ENCODE measurements at places on chromosomes 6 and 20.

DNA sequence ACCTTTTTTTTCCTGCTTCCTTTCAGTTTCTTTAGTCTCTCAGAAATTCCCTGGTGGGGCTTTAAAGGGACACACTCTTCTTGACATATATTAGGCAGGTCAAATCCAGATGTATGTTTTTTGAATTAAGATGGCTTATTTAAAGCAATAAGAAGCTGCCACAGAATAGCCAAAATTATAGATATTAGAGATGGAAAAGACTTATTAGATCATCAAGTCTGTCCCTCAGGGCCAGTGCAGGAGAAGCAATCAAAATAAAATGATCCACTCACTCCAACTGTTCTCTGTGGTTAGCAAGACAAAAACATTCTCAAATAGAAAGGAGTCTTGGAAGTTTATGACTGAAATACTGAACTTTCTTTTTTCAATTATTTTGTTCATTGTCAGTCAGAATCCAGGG, 462.8 kb downstream of the CDC5L start:
- no peak for DNase-seq

DNA sequence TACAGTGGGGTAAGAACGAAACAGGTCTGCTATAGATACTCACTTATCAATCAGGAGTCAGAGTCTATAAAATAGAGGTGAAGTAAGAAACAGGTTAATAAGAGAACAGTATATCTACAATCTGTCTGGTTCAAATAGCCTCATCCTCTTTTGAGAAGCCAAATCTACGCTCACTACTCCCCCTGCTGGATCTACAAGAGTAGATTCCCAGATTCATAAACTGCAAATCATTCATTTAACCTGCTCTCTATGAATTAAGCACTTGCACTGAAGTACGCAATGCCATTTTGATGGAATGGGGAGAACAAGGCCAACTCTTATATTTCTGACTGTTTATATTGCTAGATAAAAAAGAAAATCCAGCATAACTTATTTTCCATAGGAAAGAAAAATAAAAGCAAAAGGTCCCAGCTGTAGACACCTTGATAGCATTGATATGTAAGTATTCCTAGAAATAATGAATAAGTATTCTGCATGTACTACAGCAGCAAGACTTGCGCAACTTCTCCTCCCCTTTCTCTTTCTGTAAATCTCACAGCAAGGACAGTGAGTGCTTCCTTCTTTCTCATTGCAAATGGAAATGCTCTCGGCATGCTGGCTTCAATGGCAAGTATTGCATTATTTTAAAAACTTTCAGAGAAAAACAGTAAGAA, 92.3 kb downstream of the RFX6 start:
- no peak for DNase-seq

DNA sequence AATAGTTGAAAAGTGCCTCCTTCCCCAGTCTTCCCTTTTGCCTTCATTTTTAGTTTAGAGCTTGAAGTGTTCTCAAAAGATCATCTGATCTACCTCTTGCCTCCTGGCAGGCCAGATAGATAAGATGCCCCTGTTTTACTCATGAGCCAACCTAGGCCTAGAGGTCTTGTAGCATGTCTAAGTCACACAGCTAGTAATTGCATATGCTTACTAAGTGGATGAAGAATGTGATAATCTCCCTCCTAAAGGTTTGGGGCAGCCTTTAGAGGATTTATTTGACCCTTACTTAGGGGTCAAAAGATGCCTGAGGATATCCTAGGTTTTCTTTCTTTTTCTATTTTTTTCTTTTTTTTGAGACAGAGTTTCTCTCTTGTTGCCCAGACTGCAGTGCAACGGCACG, 2.1 kb downstream of the C6orf141 start:
- DNase-seq: no peak

DNA sequence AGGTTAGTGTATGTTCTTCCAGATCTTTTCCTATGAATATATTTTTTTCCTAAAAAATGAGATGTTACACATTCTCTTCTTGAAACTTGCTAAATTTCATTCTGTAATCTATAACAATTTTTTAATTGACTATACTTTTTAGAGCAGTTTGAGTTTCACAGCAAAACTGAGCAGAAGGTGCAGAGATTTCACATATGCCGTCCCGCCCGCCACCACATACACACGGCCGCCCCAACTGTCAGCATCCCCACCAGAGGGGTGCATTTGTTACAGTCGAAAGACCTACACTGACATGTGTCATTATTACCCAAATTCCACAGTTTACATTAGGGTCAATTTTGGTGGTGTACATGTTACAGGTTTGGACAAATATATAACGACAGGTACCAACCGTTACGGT, 116.5 kb downstream of the IRF4 start:
- DNase-seq: no peak

- no peak for DNase-seq
These were observed 23.6 kb upstream of the TCFL5 start for GRCh38 chr20:62885046-62885895.

DNA sequence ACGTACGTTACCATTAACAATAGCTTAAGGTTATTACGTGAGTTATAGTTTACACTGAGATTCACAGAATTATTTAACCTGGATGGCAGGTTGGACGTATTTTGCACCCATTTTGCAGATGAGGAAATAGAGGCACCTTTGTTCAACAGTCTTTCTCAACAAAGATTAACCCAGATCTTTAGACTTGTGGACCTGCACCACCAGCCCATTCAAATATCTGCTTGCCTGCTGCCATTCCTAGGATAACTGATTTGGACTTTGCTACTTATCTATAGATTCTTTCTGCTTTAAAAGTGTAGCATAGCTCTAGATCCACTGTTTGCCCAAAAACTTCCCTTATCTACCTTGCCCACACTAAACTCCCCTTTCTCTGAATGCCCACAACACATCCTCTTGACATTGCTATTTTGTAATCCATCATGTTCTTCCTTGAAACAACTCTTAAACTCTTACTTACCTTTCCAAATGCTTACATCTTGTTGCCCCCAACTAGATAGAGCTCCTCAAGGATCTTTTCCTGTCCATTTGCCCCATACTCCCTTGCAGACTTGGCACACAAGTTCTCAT, 56.4 kb upstream of the TNFAIP3 start:
- no peak for DNase-seq

- DNase-seq: no peak
These were observed 673.1 kb downstream of the HTR1B start for GRCh38 chr6:76790045-76790796.

GRCh38 chr20:35568645-35569044, 26.8 kb downstream of the ERGIC3 start:
- no peak for DNase-seq

DNA sequence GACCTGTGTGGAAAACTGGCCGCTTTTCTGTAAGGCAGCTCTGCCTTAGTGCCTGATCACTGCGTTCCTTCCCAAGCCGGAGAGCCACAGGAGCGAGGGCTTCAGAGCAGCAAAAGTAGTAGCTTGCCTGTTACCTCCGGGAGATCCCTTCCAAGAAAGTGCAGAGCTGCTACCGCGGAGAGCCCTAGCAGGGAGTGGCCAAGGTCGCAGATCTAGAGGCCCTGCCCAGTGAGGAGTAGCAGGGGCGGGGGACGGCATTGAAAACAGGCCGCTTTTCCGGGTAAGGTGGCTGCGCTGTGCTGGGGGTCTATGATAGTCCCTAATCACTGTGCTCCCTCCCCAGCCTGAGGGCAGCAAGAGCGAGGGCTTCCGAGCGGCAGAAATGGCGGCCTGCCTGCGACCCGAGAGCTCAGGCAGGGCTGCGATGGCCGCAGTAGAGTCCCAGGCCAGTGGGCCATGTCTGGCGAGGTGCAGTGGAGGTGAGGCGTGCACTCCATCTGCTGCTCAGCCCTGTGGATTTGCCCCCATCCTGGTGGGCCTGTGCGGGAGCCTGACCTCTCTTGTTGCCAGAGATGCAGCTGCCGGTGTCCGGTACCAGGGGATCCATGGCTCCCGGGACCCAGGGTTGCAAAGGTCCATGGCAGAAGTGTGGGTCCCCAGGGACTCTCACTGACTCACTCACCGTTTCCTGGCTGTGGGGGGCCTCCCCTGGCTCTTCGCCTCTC, 67.3 kb downstream of the KLHL32 start:
- DNase-seq: no peak

DNA sequence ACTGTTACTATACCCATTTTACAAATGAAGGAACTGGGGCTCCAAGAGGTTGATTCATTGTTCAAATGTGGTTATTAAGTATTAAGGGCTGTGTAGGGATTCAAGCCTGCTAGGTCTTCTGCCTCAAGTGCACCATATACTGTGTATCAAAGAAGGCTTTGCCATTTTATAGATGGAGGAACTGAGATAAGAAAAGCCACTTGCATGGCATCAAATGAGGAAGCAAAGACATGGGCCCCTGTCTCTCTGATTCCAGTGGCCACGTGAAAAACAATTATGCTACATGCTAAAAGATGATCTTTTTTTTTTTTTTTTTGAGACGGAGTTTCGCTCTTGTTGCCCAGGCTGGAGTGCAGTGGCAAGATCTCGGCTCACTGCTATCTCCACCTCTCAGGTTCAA, 67.0 kb downstream of the TMEM200A start:
- DNase-seq: no peak

GRCh38 chr6:161788531-161788930, 514.7 kb upstream of the AGPAT4 start:
- no peak for DNase-seq

GRCh38 chr20:35284992-35285805, 627 bp upstream of the EIF6 start:
- DNase-seq: no peak

GRCh38 chr20:36036688-36037087, 68.3 kb downstream of the CNBD2 start:
- DNase-seq: no peak

- peak; percentile 28 for DNase-seq
These were observed 158.8 kb downstream of the DTNBP1 start for GRCh38 chr6:15504040-15504495.

- DNase-seq: no peak
These were observed 43.6 kb downstream of the REPS1 start for GRCh38 chr6:138944412-138944811.

GRCh38 chr6:50927800-50928199, 109.1 kb downstream of the TFAP2B start:
- DNase-seq: no peak

- DNase-seq: no peak
These were observed 19.3 kb upstream of the RIMS4 start for GRCh38 chr20:44829688-44830087.

- DNase-seq: no peak
These were observed 16.8 kb downstream of the MMP24 start for GRCh38 chr20:35243317-35243716.

- DNase-seq: peak; percentile 11
These were observed 569.6 kb upstream of the GJE1 start for GRCh38 chr6:141562851-141563763.

GRCh38 chr6:168935628-168936010, 318.0 kb downstream of the THBS2 start:
- DNase-seq: no peak

DNA sequence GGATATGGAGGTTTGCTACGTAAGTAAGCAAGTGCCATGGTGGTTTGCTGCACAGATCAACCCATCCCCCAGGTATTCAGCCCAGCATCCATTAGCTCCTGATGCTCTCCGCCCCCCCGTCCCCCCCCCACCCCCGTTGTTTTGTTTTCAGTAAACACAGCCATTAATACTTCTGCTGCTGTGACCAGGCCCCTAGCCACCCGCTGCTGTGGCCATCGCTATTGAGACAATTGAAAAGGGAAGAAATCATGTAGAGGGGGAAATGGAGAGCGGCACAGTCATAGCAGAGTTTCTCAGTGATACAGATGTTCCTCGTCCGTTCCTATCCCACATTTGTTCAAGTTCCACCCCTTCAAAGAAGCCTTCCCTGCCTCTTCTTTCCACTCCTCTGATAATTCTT, 24.9 kb downstream of the SLC35D3 start:
- DNase-seq: no peak

DNA sequence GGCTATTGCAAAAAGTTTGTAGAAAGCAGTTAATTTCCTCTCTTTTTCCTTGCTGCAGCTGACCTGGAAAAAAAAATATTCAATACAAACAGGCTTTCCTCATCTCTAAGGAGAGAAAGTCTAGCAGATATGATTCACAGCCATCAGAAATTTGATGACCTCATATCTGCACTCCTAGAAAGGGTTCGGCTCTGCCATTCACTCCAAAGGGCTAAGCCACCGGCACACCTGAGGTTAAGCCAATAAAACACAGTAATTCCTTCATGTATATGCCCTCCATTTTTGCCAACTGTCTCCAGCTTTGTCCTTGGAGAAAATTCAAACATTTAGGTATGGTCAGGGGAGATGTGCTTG, 18.7 kb upstream of the LY86 start:
- DNase-seq: no peak

DNA sequence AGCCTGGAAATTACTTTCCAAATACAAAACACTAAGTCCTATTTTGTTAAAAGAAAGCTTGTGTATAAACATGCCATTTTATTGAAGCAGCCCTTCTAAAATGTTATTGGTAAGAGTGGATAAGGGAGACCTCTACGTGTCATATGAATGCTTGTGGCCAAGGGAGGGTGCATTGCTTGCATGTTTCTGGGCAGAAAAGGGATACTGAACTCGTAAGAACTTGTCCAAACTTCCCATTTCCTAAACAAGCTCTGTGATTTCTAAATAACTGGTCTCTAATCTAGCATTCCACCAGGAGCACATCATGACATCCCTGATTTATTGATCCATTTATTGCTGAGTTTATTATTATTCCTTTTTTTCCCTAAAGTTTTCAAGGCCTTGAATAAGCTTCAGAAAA, 474.1 kb downstream of the CD109 start:
- DNase-seq: no peak

GRCh38 chr20:63272105-63273058, at the start of gene ARFGAP1:
ARFGAP1 (plus strand) TSS chr20:63272813; CDS start chr20:63275581, 2,768 bp downstream.
- peak; percentile 95 for DNase-seq

DNA sequence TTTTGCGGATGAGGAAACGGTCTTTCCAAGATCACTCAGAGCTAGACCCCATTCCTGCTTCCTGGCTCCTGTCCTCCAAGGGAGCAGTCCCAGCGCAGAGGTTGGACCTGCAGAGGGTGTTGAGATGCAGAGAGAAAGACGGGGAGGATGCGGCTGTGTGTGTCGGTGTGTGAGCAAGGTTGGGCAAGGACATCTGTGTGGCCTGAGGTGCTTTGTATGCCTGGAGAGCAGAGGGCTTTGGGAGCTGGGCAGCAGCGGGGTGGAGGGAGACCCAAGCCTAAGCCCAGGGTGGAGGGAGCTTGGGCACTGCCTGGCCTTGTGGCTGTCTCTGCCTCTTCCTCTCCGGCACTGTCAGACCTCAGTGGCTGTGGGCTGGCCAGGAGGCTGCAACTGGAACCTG, 147.4 kb upstream of the RNF24 start:
- no peak for DNase-seq

- no peak for DNase-seq
These were observed 28.5 kb upstream of the SERPINB1 start for GRCh38 chr6:2870046-2870636.
